Activated T-helper 1 cell treated with anti-CD3 and anti-CD28 coated beads, Interleukin-2, amount 50 U/mL, for 16 hours (primary cell): ENCODE measurements at places on chromosomes 7 and 10.

DNA sequence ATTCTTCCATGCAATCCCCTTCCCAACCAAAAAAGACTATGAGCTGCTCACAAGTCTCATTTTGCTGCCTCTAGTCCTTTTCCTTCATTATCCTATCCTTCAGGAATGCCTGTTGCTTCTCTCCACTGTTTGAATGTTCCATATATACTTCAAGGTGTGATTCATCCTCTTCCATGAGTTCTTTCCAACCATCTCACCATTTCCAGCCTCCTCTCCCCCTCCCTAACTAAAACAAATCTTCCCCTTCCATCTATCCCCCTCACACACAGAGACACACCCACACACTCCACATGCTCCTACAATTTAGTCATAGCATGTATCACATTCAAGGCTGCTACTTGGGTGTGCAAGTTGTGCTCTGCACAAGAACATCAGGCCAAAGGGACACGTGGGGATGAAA, 254.3 kb downstream of the DYNC1I1 start:
- no peak for DNase-seq

DNA sequence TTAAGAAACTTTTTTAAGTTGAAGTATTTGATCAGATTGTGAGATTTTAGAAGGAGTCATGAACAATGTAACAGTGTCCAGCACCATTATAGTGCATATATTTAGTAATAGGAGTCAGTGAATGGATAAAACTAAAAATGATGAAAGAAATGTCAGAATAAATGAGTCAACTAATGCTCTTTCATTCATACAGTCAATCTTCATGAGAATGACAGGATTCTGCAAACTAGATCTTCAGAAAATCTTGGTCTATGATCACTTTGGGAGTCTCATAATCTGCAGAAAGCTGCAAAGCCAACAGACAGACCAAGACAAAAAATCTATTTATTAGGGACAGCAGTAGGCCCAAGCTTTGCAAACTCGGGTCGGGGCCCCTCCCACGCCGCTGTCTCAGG, 710 bp downstream of the RNLS start:
- no peak for DNase-seq

DNA sequence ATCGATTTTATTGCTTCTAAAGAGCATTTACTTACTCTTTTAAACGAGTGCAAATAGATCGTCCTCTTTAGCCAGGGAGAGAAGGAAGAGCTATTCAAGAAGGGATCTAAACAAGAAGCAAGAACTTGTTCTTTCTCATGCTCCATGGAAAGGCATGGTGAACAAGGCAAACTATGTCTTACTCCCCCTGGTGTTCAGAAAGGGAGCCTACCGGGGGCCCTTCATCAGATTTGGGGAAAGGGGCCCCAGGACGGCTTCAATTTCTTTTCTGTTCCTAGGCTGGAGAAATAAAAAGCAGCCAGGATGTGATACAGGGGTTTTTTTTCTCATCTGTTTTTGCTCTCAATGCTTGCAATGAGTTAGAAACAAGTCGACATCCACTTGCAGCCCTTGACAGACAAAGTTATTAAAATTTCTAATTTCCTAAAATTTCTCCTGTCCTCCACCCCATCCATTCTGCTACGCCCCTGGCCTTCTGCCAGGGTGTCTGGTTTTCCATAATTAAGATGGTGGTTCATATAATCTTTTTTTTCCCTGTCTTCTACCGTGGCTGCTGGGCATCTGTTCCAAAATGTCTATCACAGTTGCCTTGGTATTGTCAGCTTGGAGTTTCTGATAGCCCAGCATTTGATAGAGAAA, 214.4 kb downstream of the CREB5 start:
- DNase-seq = no peak

DNA sequence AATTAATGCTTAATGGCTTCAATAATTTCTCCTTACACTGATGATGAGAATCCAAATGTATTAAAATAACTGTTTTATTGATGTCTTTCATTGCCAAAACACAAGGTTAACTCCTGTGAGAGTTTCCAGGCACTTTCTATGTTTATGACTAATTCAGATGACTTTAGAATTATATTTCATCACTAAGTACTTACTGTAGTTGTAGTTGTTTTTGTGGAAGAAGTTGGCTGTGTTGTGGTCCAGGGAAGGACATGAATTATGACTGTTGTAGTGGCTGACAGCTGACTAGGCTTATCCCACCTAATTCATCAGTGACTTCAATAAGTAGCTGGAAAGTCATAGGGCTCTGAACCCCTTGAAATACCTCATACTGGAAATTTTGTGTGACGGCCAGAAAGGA, 254.8 kb downstream of the HGF start:
- DNase-seq = no peak

- DNase-seq = no peak
These were observed 163.0 kb downstream of the SUGCT start for GRCh38 chr7:40297741-40298311.
